ENCODE measurements at places on chromosomes 1 and 21. TPM values are rescaled to one million over a fixed set of nuclear protein-coding genes. Genes with fewer than 3 reads are reported as not detected.

DNA sequence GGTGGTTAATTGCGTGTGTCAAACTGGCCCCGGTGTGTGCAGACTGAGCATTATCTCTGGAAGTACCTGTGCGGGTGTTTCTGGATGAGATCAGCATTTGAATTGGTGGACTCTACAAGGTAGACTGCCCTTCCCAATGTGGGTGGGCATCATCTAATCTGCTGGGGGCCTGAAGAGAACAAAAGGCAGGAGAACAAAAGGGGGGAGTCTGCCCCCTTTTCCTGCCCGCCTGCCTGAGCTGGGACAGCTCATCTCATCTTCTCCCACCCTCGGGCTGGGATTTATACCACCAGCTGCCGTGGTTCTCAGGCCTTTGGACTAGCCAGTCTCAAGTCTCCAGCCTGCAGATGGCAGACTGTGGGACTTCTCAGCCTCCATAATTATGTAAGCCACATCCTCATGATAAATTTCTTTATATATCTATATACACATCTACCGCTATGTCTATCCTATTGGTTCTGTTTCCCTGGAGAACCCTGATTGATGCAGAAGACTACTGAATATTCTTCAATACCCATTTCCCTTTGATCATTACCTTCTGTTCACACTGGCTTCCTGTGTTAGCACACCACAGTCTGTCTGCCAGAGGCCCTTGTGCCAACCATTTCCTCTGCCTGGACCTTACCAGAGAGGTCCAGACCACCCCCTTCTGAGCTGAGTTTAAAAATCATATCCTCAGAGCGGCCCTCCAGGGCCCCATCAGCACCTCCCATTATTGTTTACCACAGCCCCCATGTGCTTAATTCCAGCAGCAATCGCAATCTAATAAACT is 25.2 kb downstream of the RCAN1 start:
- H3K27ac ChIP-seq, result no peak overlapping the region
- peaks cover 39% of the 10 kb centered on the region for H3K4me1 ChIP-seq
- no peak for DNase-seq
- no peaks in the 10 kb centered on the region for H3K27me3 ChIP-seq

DNA sequence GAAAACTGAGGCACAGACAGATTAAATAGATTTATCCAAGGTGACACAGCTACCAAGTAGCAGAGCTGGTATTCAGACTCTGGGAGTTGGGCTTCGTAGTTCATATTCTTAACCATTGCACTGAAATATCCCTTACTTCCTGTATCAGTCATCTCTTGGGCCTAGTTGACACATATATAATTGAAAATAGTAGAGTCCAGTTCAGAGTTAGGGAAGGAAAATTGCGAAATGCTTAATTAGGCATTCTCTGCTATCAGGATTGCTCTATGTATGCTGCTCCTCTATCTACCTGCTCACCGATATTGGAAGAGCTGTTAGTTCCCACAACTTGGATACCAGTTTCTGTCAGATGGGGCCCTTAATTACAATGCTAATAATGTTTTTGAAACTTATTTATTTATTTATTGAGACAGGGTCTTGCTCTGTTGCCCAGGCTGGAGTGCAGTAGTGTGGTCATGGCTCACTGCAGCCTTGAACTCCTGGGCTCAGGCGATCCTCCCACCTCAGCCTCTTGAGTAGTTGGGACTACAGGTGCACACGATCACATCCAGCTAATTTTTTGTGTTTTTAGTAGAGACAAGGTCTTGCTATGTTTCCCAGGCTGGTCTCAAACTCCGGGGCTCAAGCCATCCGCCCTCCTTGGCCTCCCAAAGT is 8.2 kb downstream of the RCOR3 start:
- peaks cover 46% of the 10 kb centered on the region for H3K36me3 ChIP-seq
- no peak for DNase-seq
- peaks cover 37% of the 10 kb centered on the region for H3K4me1 ChIP-seq
- no peak overlapping the region for H3K27ac ChIP-seq

GRCh38 chr1:200257235-200257634 is 152.6 kb downstream of the ZNF281 start:
- H3K27ac ChIP-seq, result no peak overlapping the region
- no peaks in the 10 kb centered on the region for H3K4me1 ChIP-seq
- no peaks in the 10 kb centered on the region for H3K27me3 ChIP-seq
- DNase-seq, result no peak
- H3K36me3 ChIP-seq, result no peaks in the 10 kb centered on the region

DNA sequence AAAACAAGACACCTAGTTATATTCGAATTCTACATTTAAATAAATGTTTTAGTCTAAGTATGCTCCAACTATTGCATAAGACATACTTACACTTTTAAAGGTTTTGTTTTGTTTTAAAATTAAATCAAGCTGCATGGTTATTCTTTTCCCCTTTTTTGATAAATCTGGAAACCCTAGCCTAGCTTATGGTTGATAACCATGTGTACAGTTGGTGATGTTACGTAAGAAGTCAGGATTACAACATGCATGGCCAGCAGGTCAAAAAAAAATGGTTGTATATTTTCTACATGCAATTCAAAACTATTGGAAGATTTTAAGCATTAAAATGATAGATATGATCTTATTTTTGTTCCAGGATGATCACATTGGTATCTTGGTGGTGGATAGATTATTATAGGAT is 1600.6 kb downstream of the PLA2G4A start:
- no peak overlapping the region for H3K4me3 ChIP-seq
- no peak for DNase-seq
- H3K27me3 ChIP-seq, result no peaks in the 10 kb centered on the region
- no peaks in the 10 kb centered on the region for H3K4me1 ChIP-seq
- H3K36me3 ChIP-seq, result no peaks in the 10 kb centered on the region

CFHR3 gene
- total RNA-seq, result not detected

Data from stomach (tissue), 19 donors.